ENCODE measurements at places on chromosomes 12 and 14. TPM values are rescaled to one million over a fixed set of nuclear protein-coding genes. Genes with fewer than 3 reads are reported as not detected.

Gene CTDSP2
- 182 TPM for total RNA-seq

Gene DLK1
- total RNA-seq = not detected

Gene SIX1
- 2.8 TPM for total RNA-seq

Gene TAS2R8
- not detected for total RNA-seq

Gene HSPB8
- 1.1 TPM for total RNA-seq

Gene TBX3
- total RNA-seq = 30.8 TPM

Gene NUMB
- total RNA-seq = 49.3 TPM

Gene HOXC10
- total RNA-seq = not detected

Gene MIP
- 0.32 TPM for total RNA-seq

Gene GARIN6
- total RNA-seq = not detected

Measured in hair follicle dermal papilla cell (primary cell).